ENCODE measurements at places on chromosomes 7 and 10. TPM values are rescaled to one million over a fixed set of nuclear protein-coding genes. Genes with fewer than 3 reads are reported as not detected.

Gene EGR2
- 0.41 TPM for total RNA-seq

Gene NPC1L1
- not detected for total RNA-seq

Gene LDB3
- total RNA-seq = 8.3 TPM

Gene AOAH
- total RNA-seq = not detected

Gene GLI3
- total RNA-seq = 0.07 TPM

Gene TES
- total RNA-seq = not detected

Gene ANKRD1
- not detected for total RNA-seq

Gene ERVW-1
- total RNA-seq = not detected

Gene DNAJC12
- total RNA-seq = 72.8 TPM

Gene SPDYE18
- not detected for total RNA-seq

GRCh38 chr7:69638674-69639073 is 40.4 kb downstream of the AUTS2 start:
- no peak for DNase-seq

GRCh38 chr10:63431962-63432797 is 33.6 kb downstream of the JMJD1C start:
- DNase-seq = no peak

GRCh38 chr10:18906636-18907035 is 142.0 kb upstream of the MALRD1 start:
- no peak for DNase-seq

DNA sequence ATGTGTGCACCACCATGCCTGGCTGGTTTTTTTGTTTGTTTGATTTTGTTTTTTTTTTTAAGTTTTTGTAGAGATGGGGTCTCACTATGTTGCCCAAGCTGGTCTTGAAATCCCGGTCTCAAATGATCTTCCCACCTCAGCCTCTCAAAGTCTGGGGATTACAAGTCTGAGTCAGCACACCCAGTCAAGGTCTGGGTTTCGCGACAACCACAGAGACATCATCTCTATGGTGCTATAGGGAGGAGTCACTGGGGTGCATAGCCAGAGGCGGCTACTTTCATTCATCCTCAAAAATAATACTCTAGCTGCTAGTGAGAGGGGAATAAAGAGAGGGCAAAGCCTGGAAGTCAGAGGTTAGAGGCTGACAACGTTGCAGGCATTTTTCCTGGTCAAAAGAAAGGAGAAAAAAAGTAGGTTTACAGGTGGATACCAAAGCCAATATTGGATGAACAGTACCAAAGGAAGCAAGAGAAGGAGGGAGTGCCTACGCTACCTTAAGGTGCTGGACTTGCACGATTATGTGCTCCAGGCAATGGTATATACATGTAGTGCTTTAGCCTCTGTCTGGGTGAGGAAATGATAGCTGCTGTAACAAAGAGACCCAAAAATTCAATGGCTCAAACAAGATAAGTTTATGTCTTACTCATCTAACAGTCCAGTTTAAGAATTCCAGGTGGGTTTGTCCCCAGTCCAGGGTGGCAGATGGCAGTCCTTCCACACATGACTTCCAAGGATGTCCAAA is 178.3 kb downstream of the SKIDA1 start:
- DNase-seq = no peak

- DNase-seq = peak; percentile 57
Observed at GRCh38 chr7:90894122-90894521, 298.0 kb downstream of the CDK14 start.

DNA sequence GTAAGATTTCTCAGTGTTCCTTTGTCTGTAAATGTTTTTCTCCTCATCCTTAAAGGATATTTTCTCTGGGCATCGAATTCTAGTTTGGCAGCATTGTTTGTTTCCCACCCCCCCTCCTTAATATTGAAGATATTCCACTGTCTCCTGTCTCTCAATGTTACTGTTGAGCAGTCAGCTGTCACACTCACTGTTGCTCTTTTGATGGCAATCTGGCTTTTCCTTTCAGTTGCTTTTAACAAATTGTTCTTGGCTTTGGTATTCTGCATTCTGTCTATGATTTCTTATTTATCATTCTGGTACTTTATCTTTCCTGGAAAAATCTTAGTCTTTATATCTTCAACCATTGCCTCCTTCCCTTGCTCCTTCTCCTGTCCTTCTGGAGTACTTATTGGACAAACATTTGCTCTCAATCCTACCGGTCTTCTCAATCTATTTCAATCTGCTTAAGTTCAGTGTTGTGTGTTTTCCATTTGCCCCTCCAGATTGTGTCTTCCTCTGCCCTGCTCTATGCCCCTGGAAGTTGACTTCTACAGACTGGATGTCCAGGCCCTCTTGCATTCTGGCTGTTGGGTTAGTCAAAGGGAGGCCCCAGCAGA is 9.3 kb upstream of the GTPBP4 start:
- DNase-seq = no peak

DNA sequence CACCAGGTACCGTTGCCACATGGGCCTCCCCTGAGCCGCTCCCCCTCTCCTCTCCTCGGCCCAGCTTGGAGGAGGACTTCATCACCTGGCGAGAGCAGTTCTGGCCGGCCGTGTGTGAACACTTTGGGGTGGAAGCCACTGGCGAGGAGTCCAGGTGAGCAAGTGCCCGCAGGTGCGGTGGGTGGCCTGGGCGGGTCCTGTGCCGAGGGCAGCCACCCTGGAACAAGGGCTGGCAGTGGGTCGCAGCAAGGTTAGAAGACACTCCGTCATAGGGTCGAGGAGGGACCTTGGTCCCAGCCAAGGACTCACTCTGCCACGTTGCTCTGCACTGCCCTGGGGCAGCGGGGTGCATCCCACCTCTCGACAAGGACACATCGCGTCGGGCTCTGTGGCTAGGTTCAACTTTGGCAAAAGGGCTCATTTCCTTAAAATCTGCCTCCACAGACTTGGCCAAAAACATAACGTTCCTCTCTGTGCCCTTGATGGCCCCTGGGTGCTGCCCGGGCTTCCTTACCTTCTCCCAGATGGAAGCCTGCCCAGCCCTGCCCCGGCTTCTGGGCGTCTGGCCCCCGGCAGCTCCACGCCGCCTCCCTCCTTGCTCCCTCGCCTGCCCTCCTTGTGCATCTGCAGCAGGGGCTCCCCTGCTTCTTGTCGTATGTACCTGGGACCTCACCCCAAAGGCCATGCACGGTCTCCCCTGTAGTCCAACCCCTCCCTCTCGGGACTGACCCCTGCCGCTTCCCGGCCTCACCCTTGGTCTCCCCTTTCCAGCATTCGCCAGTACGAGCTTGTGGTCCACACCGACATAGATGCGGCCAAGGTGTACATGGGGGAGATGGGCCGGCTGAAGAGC is 12.7 kb downstream of the TMEM120A start:
- no peak for DNase-seq

DNA sequence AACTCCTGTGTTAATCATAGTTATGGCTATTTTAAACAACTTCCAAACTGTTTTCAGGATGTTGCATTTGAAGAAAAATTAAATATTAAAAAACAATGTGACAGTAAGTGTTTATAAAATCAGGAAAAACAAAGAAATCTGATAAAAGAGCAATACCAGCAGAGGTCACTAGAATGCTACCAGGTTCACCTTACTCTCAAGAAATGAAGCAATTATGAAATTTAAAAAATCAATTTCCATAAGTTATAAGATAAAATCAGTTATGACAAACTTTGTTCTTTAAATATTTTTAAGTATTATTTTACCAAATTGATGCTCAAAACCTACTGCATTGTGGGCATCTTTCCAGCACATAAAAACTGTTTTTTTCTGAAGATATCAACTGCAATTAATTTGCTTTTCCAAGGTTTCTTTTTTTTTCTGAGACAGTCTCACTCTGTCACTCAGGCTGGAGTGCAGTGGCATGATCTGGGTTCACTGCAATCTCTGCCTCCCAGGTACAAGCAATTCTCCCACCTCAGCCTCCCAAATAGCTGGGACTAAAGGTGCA is 50.7 kb upstream of the RHEB start:
- peak; percentile 65 for DNase-seq

- no peak for DNase-seq
Observed at GRCh38 chr7:11474902-11475585, 357.0 kb downstream of the THSD7A start.

DNA sequence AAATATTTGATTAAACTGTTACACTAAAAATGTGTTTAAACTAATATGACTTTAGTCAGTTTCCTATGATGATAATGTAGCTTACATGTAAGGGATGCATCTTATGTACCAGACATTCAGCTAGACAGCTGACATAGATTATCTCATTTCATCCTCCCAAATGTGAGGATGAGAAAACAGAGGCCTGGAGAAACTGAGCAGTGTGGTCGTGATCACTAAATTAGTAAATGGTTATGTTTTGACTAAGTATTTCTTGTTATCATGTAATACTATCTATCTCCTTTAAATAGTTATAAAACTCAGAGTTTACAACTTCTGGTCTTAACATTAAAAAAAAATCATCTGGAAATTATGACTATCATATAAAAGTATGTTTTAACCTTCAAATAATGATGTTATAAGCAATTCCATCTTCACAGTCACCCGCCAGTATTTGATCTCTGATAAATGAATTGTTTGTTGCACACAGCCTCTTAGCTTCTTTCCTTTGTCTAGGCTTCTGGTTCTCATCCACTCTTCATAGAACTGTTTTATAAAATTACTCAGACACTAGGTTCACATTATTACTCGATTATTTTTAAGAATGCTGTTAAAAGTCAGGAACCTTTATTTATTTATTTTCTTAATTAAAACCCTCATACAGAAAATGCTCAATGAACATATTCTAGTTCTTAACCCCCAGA is 33.6 kb upstream of the HDAC9 start:
- DNase-seq = no peak

GRCh38 chr7:101557978-101558741 is 70.9 kb downstream of the MYL10 start:
- DNase-seq = no peak

DNA sequence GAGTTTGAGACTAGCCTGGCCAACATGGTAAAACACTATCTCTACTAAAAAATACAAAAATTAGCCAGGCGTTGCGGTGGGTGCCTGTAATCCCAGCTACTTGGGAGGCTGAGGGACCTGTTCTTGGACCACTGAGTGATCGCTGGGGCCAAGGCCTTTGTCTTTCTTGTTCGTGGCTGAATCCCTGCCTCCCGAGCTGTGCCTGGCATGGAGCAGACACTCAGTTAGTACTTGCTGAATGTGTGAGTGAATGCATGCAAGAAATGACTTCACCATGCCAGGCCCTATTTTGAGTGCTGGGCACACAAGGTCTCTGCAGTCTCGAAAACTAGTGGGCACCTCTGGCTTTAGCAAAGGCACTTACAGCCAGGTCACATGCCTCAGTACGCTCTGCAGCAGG is 85.1 kb downstream of the HIP1 start:
- DNase-seq = no peak

GRCh38 chr7:96819111-96819700 is 109.6 kb upstream of the SEM1 start:
- DNase-seq = no peak

DNA sequence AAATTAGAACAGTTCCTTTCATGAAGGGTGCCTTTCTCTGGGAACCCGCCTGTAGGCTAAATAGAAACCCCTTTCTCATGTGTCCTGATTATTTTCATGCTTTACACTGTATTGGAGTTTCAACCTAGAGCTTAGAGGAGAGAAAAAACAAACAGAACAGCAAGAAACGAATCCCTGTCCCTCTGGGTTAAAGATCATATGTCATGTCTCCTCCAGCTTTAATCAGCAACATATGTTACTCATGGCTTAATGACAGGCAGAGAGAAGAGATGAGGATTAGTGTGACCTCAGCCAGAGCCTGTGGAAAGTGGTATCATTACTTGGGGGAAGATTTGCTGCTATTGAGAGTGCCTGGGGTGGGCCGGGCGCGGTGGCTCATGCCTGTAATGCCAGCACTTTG is 32.1 kb downstream of the CRCP start:
- DNase-seq = no peak

DNA sequence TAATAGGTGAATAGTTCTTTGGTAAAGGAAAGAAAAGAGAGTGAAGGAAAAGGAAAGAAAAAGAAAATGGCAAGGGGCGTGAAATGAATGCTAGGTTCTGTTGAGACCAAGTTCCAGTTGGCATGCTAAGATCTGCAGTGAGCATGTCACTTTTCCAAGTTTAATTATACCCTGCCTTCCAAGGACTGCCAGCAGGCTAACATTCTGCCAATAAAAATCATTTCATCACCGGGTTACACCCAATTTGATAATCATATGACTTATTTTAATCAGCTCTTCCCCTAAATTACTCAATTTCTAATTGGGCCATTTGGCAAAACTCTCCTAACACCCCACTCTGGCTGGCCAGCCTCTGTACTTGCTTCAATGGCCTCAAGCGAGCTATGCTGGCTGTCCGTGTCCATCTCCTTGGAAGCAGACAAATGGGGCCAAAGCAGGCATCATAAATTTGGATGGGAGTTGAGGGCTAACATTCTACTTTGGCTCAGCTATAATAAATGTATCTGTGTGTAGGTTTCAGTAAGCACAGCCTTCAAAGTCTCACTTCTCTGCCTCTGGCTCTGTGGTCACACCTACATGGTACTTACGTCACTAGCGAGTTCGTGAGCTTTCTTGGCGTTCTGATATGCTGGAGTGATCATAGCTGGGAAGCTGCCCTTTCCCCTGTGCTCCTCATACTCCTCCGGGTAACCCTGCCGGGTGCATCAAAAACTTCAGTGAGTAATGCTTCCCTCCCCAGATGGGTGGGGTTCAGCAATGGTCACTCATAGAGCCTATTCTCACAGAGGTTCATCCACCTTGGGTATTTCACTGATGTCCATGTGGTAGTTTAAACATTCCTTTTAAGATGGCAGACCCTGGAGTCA is 17.3 kb downstream of the NRAP start:
- DNase-seq = no peak

GRCh38 chr10:104240078-104240477 is 7.9 kb upstream of the CFAP43 start:
- no peak for DNase-seq

- peak; percentile 72 for DNase-seq
Observed at GRCh38 chr7:90613088-90613498, 17.0 kb downstream of the CDK14 start.

DNA sequence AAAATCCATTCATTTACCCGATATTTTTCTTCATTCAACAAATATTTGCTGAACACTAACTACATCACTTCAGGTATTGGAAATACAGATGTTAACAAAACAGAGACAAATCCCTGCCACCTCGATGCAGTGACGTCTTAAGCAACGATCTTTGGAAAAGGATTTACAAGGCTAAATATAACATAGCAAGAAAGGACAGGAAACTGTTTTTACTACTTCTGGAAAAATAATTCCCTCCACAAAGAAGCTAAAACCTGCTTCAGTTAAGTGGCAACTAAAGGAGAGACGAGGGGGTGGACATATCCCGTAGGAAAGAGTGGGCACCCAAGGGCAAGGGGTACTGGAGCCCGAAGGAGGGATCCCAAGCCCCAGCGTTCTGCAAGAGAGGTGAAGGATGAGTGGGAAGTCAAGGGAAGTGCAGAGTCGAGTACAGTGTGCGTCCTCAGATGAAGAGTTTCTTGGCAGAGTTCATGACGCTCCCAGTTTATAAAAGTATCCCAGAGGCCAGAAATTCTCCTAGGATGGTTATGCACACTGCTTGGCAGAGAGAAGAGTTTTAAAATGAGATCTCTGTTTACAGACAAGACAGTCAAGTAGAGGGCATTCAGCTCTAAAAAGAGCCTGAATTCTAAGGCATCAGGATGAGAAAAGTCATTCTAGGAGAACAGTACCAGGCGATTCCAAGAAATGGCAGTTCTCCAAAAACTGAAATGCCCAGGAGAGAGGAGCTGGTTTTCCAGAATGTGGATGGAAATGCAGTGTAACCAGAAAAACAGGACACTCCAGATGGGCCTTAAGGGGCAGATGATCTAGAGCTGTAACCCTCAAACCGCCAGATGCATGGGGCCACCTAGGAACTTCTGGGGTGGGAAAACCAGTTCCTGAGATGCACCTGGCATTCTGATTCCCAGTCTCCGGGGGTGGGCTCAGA is 97.3 kb downstream of the GRB10 start:
- DNase-seq = no peak

Data from Karpas-422 (cell line).